ENCODE measurements at places on chromosomes 4 and X. TPM values are rescaled to one million over a fixed set of nuclear protein-coding genes. Genes with fewer than 3 reads are reported as not detected.

Gene COX7B2
- total RNA-seq: not detected

Gene MSX1
- 2.2 TPM for total RNA-seq

Gene IL21
- not detected for total RNA-seq

Gene ADGRL3
- not detected for total RNA-seq

Gene MAGEB2
- not detected for total RNA-seq

Gene HSPA4L
- 6.5 TPM for total RNA-seq

Gene ASMT
- total RNA-seq: not detected

Gene GALNTL6
- not detected for total RNA-seq

Gene ADGRA3
- 21.0 TPM for total RNA-seq

Gene CSAG2
- not detected for total RNA-seq

Gene LONRF3
- 0.86 TPM for total RNA-seq

Gene TRAM1L1
- total RNA-seq: 6.2 TPM

Gene ODAM
- not detected for total RNA-seq

Gene ITGB1BP2
- total RNA-seq: 1.1 TPM

Gene GAGE2A
- total RNA-seq: not detected
